ENCODE measurements at places on chromosomes 5 and 9.

DNA sequence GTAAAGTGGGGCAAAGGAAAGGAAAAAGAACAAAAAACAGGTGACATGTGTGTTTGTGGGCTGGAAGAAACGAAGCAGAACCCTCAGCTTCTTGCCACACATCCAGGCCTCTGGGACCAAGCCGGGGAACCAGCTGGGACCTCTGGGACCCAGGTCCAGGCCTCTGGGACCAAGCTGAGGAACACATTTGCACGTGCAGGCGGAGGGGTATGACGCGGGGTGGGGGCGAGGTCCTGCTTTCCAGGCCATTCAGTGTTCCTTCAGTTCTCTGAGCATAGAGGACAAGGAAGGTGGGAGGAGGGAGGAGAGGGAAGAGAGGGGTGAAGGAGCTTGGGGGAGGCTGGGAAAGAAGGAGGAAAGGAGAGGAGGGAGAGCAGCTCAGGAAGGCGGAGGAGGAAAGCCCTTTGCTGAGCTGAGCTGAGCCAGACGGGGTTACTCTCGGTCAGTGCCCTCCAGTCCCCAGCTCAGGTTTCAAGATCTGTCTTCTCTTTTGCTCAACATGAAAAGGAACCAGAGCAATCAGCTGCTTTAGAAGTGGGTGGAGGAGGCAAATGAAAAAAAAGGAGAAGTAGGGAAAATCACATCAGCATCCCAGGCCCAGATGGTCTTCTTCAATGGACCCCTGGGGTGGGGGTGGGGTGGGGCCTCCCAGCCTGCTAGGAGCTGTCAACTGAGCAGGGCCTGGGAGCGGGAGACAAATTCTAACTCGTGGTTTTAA, 59.1 kb downstream of the ABCA1 start:
- no peaks in the 10 kb centered on the region for H3K27me3 ChIP-seq
- H3K27ac ChIP-seq = peak overlapping the region; percentile 60
- H3K4me3 ChIP-seq = no peak overlapping the region
- H3K4me1 ChIP-seq = peaks cover 46% of the 10 kb centered on the region
- H3K36me3 ChIP-seq = peaks cover 14% of the 10 kb centered on the region

- H3K27ac ChIP-seq = no peak overlapping the region
- H3K36me3 ChIP-seq = peaks cover under 1% of the 10 kb centered on the region
- DNase-seq = no peak
- peaks cover 12% of the 10 kb centered on the region for H3K4me1 ChIP-seq
- H3K4me3 ChIP-seq = no peak overlapping the region
- no peaks in the 10 kb centered on the region for H3K27me3 ChIP-seq
These were observed 962 bp upstream of the PKN3 start for GRCh38 chr9:128701227-128701854.

- no peak overlapping the region for H3K27ac ChIP-seq
- no peak for DNase-seq
- H3K27me3 ChIP-seq = no peaks in the 10 kb centered on the region
- no peaks in the 10 kb centered on the region for H3K36me3 ChIP-seq
- no peak overlapping the region for H3K4me3 ChIP-seq
These were observed 807.4 kb downstream of the TLE1 start for GRCh38 chr9:80881940-80882339.

DNA sequence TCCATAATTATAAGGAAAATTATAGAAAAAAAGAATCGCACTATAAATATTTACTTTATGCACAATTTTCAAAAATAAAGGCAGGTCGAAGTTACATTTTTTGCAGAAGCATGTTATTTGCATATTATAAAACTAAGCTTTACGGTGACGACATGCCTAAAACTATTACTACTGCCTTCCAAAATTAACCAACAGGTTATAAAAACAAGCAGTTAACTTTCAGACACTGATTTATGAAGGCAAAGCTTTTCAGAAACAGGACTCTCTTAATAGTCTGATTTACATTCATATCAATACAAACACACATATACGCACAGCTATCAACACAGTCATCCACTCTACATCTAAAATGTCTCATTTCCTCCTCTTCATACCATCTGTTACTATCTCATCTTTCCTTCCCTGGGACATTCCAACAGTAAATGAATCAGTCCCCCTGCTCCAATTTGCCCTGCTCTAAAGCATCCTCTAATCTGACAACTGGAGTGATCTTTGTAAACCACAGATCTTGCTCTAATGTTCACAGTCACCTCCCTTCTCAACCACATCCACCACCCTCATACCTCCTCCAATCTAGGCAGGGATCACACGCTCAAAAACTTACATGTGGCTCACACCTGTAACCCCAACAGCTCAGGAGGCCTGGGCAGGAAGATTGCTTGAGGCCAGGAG, 21.6 kb downstream of the FBXW11 start:
- peaks cover 13% of the 10 kb centered on the region for H3K4me1 ChIP-seq
- H3K27me3 ChIP-seq = no peaks in the 10 kb centered on the region
- no peak overlapping the region for H3K27ac ChIP-seq
- no peak overlapping the region for H3K4me3 ChIP-seq

DNA sequence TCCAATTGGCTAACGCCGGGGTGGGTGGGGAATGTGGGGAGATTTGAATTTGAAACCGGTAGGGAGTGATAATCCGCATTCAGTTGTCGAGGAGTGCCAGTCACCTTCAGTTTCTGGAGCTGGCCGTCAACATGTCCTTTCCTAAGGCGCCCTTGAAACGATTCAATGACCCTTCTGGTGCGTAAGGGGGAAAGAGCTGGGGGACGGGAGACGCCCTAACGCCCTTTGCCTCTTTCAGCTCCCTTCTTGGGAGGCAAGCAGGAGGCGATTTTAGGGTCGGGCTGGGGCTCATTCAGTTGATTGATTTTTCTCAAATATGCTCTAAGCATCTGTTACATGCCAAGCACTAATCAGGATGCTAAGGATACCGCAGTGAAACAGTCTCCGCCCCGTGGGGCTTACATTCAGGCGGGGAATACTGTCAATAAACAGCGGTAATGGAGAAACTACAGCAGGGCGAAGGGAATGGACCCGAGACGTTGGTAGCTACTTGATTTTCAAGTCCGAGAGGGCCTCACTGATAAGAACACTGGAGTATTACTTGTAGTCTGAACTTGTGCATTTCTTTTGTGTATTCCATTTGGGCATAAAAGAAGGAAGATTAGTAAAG, at the start of gene HMMR:
TSS of gene HMMR (plus strand) at position 71 of the 610 bp plus-strand sequence. CDS start at position 132, 61 bp downstream.
- peak within 1 kb of the TSS; percentile 96 for H3K27ac ChIP-seq
- H3K4me3 ChIP-seq = peak within 1 kb of the TSS; percentile 84
- H3K36me3 ChIP-seq = no peaks in the 10 kb centered on the region
- DNase-seq = no peak
- H3K27me3 ChIP-seq = no peaks in the 10 kb centered on the region

GRCh38 chr5:178419651-178420050, 170.5 kb downstream of the COL23A1 start:
- no peaks in the 10 kb centered on the region for H3K27me3 ChIP-seq
- H3K4me1 ChIP-seq = no peaks in the 10 kb centered on the region
- no peak overlapping the region for H3K27ac ChIP-seq
- H3K4me3 ChIP-seq = no peak overlapping the region
- DNase-seq = no peak
- no peaks in the 10 kb centered on the region for H3K36me3 ChIP-seq

- no peaks in the 10 kb centered on the region for H3K27me3 ChIP-seq
- DNase-seq = no peak
- peak overlapping the region; percentile 48 for H3K27ac ChIP-seq
- H3K4me3 ChIP-seq = no peak overlapping the region
These were observed 98.2 kb upstream of the RPS23 start for GRCh38 chr5:82376307-82376706.

DNA sequence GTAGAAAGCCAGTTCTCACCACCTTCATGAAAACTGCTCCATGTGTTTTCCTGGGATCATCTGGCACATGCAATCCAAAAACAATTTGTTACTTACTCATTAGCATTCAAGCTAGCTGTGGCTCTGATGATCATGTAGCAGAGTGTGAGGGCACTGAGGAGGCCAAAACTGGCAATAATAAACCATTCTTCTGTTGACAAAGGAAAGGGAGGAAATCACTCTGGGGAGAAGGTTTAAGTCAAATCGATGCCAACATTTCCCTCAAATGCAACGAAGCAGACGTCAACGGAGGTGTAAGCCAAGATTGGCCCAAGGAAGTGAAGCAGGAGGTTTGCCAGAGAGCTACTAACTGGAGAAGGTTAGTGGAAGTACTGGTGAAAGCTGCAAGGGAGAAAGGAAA, 55.7 kb upstream of the TBC1D9B start:
- H3K27ac ChIP-seq = no peak overlapping the region
- DNase-seq = no peak
- H3K36me3 ChIP-seq = peaks cover 47% of the 10 kb centered on the region
- no peaks in the 10 kb centered on the region for H3K27me3 ChIP-seq
- H3K4me1 ChIP-seq = no peaks in the 10 kb centered on the region

DNA sequence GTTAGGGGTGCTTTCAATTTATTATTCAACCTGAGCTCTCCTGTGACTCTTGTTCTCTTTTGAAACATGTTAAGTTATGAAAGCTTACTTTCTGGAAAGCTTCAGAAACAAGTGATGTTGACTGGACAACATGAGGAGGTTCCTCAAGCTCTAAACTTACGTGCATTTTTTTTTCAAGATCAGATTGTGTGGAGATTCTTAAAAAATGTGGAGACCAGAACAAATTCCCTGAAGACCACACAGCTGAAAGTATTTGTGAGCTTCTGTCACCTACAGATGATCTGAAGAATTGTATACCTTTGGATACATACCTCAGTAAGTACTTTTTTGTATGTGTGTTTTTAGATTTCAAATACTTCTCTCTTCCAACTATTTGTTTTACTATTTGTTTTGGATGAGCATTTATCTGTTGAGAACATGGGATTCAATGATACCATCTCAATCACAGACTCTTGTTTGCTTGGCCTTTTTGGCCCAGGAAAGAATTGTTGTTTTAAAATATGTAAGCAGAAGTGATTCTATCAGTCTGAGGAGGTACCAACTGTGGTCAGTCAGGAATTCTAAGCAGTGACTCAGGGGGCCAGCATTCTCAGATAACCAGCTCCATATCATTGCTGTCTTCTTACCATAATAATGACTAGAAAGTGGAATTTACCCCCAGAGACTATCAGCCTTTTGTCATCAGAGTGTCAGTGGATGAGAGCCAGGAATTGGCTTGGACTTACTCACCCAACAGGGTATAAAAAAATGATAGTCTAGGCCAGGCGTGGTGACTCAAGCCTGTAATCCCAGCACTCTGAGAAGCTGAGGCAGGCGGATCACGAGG, 34.4 kb upstream of the GLIPR2 start:
- peak overlapping the region; percentile 4 for H3K27ac ChIP-seq
- no peaks in the 10 kb centered on the region for H3K4me1 ChIP-seq
- H3K4me3 ChIP-seq = no peak overlapping the region

DNA sequence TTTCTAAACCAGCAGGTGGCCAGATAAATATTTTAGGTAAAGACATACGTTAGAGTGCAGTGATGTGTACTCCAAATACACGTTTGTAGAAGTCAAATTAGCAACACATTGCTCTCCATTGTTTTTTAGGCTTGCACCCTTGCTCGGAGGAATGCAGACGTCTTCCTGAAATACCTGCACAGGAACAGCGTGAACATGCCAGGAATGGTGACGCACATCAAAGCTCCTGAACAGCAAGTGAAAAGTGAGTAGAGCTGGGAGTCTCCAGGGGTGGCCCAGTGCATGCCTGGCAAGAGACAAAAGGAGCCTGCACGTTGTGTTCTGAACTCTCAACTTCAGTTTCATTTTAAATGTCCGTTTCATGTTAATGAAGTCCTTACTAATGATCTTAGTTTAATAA, 207.5 kb upstream of the OTULINL start:
- H3K27ac ChIP-seq = no peak overlapping the region
- H3K4me1 ChIP-seq = no peaks in the 10 kb centered on the region
- H3K27me3 ChIP-seq = no peaks in the 10 kb centered on the region
- H3K4me3 ChIP-seq = no peak overlapping the region
- H3K36me3 ChIP-seq = peaks cover 81% of the 10 kb centered on the region

- H3K4me1 ChIP-seq = no peaks in the 10 kb centered on the region
- no peak for DNase-seq
- no peak overlapping the region for H3K27ac ChIP-seq
- H3K27me3 ChIP-seq = no peaks in the 10 kb centered on the region
These were observed 97.9 kb downstream of the CACNA1B start for GRCh38 chr9:137975527-137975913.

GRCh38 chr9:38382141-38382540, 10.4 kb upstream of the ALDH1B1 start:
- H3K4me3 ChIP-seq = no peak overlapping the region
- H3K36me3 ChIP-seq = no peaks in the 10 kb centered on the region
- H3K27me3 ChIP-seq = no peaks in the 10 kb centered on the region
- H3K27ac ChIP-seq = peak overlapping the region; percentile 56

DNA sequence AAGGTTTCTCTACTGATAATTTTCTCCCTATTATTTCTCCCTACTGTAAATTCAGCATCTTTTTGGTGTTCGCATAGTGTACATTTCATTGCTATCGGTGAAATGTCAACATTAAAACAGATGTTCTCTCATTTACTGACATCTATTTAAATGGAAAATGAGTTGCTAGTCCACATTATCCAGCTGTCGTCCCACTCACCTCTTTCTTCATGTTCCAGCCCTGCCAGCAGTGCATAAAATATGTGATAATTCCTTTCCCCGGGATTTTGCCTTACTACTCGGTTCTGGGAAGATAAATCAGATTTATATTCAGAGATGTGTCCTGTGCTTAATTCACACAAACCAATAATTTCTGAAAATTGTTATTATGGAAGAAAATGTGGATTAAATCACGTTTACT, 155.8 kb downstream of the MYO10 start:
- no peaks in the 10 kb centered on the region for H3K4me1 ChIP-seq
- no peak for DNase-seq
- no peak overlapping the region for H3K4me3 ChIP-seq
- H3K27me3 ChIP-seq = no peaks in the 10 kb centered on the region
- H3K27ac ChIP-seq = no peak overlapping the region
- H3K36me3 ChIP-seq = no peaks in the 10 kb centered on the region

DNA sequence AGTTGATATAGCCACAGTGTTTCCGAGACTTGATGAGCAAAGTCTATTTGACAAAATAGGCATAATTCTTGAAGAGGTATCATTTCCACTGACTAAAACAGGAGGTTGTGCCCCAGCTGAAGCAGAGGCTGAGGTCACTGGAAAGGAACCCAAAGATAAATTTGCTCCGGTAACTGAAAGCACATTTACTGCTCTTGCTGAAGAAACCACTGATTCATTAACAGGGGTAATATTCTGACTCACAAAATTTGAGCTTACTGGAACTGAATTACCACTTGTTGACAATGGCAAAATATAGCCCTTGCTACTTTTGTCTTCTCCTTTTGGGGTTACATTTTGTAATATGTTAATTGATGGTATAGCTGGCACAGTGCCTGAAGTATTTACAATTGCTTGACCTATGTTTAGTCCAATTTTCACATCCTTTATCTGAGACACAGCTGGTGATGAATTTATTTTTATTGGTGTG, 30.2 kb downstream of the MLANA start:
- H3K27ac ChIP-seq = no peak overlapping the region
- H3K36me3 ChIP-seq = peaks cover 49% of the 10 kb centered on the region
- no peak for DNase-seq
- H3K27me3 ChIP-seq = no peaks in the 10 kb centered on the region

GRCh38 chr5:61089351-61089750, 72.9 kb downstream of the SMIM15 start:
- no peak overlapping the region for H3K4me3 ChIP-seq
- H3K27me3 ChIP-seq = no peaks in the 10 kb centered on the region
- H3K4me1 ChIP-seq = no peaks in the 10 kb centered on the region
- no peak overlapping the region for H3K27ac ChIP-seq
- DNase-seq = no peak

Data from right atrium auricular region (tissue), 2 donors.